ENCODE measurements at places on chromosomes 5 and 9.

- DNase-seq: no peak
These were observed 270.5 kb upstream of the CD180 start for GRCh38 chr5:67467110-67467509.

DNA sequence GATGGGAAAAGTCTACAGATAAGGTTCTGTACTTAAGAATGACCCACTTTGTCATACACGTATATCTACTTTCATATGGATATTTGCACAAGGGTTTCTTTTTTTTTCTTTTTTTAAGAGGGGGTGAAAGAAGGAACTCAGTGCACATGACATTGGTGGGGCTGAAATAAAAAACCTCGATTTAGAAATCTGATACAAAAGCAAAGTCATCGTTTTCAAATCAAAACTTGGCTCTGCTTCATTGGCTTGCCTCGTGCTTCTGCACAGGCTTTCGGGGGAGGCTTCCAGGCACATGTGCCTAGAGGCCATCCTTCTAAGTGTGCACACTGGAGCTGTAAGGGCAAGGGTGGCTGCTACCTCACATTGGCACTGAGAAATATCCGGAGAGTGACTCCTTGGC, 31.1 kb downstream of the PTTG1 start:
- DNase-seq: no peak

DNA sequence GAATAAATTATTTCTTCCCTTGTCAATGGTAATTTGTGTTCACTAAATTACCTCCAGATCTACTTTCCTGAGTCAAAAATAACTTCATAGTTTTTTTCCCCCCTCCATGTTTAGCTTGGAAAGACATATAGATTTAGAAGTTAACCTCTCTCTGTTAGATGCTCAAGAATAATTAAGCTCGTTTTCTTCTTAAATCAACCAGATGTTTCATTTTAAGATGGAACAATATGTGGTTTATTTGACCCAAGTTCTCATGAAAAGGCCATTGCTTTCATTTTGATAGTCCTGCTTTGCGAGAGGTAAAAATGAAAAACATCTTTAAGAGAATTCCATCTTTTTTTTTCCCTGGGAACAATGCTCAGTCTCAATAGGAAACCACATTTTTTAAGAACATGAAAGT, 27.7 kb upstream of the GAS1 start:
- DNase-seq: no peak

GRCh38 chr9:112925058-112925641, 34.5 kb upstream of the SLC46A2 start:
- DNase-seq: no peak

GRCh38 chr9:10613419-10613818, 617 bp upstream of the PTPRD start:
- DNase-seq: no peak

DNA sequence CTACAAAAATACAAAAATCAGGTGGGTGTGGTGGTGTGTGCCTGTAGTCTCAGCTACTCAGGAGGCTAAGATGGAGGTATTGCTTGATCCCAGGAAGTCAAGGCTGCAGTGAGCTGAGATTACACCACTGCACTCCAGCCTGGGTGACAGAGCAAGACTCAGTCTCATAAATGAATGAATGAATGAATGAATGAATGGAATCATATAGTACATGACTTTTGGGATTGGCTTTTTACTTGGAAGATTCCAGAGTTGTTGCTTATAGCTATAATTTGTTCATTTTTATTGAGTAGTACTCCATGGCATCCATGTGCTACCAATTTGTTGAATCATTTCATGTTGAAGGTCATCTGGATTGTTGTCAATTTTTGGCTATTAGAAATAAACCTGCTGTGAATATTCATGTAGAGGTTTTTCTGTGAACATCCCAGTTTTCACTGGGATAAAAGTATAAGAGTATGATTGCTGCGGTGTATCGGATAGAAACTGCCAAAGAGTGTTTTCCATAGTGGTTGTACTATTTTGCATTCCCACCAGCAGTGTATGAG, 19.9 kb downstream of the ERBIN start:
- no peak for DNase-seq

- DNase-seq: no peak
These were observed 70.6 kb downstream of the SMARCA2 start for GRCh38 chr9:2085716-2086115.

DNA sequence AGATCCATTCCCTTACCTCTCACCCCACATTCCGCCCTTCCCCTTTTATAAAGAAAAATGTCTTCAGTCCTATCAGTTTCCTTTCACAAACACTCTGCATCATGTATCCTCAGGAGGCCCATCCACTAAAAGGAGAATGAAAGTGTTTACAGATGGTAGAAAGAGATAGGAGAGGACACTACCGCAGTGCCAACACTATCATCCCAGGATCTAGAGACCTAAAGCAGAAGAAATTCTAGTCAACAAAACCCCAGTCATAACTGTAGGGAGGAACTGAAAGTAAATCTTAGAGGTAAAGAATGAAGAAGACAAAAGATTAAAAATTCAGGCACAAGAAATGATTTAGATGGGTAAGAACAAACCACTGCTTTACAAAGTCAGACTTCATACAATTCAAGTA, 114.1 kb downstream of the MLLT3 start:
- no peak for DNase-seq

- no peak for DNase-seq
These were observed 172.6 kb upstream of the CDH12 start for GRCh38 chr5:23025629-23026233.

DNA sequence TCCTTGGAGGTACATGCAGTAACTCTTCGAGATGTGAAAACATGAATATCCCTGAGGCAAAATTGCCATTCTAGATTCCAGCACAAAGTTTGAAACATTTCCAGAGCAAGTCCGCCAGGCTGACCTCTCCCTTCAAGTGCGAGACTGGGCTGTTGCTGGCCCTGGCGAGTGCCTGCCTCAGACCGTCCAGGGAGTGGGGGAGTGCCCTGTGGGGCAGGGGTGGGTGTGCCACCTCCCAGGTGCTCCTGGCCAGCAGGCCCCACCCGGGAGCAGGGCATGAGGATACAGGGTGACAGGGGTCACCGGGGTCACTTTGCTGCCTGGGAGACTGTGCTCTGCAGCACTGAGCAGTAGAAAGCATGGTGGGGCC, 199.9 kb downstream of the AOPEP start:
- no peak for DNase-seq

DNA sequence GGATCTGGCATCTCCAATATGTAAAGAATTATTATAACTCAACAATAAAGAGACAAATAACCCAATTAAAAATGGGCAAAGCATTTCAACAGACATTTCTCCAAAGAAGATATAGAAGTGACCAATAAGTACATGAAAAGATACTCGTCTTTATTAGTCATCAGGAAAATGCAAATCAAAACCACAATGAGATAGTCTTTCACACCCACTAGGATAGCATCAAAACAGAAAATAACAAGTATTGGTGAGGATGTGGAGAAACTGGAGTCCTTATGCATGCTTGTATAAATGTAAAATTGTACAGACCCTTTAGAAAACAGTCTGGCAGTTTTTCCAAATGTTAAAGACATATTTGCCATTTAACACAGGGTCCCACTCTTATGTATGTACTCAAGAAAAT, 39.1 kb upstream of the ITGA1 start:
- DNase-seq: no peak

- no peak for DNase-seq
These were observed 51.2 kb downstream of the MAPKAP1 start for GRCh38 chr9:125655691-125656410.

GRCh38 chr9:438066-438465, 223.4 kb downstream of the DOCK8 start:
- no peak for DNase-seq

DNA sequence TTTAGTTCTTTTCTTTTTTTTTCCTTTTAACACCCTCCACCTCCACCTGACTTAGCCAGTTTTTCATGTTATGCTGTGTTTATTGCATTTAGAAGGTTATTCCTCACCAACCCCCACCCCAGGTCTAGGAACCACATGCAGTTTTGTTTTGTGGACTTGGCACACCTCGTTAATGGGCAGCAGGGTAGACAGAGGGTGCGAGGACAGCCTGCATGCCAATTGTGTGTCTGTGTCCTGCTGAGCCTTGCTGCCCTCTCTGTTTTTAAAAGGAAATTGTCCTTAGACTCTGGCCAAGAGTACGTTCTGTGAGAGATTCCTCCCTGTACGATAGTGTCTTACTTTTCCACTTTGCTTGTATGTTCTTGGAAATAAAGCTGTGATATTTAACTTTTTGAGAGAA, 13.9 kb downstream of the PIK3R1 start:
- DNase-seq: no peak

- DNase-seq: no peak
These were observed 1.1 kb upstream of the PTGER4 start for GRCh38 chr5:40678460-40679147.

DNA sequence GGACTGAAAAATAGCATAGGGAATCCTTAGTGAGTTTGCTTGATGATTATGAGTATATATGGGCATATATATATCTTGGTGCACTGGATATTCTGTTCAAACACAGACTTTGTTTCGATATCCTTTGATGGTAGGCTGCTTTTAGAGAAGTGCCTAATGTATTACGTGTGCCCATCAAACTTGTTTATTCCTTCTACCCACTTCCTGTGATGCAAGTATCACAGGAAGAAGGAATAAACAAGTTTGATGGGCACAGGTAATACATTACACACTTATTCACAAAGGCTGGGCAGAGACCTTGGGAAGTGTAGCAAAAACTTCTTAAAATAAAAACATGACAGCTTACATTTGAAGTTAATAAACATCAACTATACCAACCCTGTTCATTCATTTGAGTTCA, 364.2 kb downstream of the CHSY3 start:
- DNase-seq: no peak

DNA sequence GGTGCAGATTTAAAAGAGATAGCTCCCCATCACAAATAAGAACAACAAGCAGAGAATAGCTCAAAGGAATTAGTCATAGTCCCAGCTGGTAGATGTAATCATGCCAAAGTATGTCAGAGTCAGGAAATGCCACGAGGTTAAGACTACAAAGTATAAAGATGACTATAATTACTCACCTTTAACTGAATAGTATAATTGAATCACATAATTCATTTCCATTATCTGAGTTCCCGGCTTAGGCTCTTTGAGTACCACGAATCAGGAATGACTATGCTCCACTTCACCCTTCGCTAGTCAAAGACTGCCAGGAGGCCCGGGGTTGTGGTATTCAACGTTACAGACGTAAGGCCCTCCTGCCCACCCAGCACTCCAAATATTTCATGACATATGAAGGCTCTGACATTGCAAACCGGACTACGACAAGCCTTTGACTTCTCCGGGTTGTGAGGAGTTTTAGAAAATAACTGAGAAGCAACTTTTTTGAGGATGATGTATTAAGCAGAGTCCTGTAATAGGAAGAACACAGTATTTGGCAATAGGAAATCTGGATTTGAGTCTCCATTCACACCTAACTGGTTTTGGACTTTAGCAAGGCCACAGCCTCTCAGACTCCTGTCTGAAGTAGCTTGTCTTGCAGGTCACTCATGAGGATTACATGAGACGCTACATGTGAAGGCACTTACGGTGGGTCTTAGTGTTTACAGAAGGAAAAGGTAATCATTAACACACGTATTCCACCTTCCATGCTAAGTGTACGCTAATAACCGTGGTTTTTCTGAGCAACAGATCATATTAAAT, 64.6 kb downstream of the ENC1 start:
- DNase-seq: no peak

GRCh38 chr9:38130724-38131123, 61.7 kb upstream of the SHB start:
- no peak for DNase-seq

DNA sequence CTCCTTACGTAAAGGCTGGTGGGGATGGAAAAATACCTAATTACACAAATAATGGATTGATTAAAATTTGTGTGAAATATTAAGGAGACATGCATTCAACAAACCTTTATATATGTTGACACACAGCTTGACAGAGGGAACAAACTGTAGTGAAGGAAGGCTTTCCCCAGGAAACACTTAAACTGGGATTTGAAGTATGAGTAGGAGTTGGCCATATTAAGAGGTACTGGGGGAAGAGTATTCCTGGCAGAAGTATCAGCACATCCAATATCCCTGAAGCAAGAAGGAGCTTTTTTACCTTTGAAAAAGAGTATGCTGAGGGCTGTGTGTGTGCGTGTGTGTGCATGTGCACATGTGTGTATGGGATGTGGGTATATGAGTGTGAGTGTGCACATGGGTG, 111.1 kb downstream of the PSD2 start:
- DNase-seq: no peak

- peak; percentile 2 for DNase-seq
These were observed 104.0 kb upstream of the ZNF366 start for GRCh38 chr5:72611118-72611730.

GRCh38 chr5:3827624-3828023, 232.0 kb downstream of the IRX1 start:
- DNase-seq: no peak
